PC-3 (cell line): ENCODE measurements at places on chromosomes 5 and 9.

DNA sequence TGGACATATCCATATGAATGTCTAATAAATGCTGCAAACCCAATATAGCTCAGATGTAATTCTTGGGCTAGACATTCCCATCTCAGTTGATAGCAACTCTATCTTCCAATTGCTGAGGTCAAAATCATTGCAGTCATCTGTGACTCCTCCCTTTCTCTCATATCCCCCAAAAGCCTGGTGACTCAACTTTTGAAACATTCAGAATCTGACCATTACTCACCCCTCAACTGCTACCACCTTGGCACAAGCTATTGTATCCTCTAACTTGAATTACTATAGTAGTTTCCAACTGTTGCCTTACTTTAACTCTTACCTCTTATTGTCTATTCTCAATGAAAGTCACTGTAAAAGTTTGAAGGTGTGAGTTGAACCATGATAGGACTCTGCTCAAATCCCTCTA, 600.1 kb upstream of the RGMB start:
- peak; percentile 67 for DNase-seq

DNA sequence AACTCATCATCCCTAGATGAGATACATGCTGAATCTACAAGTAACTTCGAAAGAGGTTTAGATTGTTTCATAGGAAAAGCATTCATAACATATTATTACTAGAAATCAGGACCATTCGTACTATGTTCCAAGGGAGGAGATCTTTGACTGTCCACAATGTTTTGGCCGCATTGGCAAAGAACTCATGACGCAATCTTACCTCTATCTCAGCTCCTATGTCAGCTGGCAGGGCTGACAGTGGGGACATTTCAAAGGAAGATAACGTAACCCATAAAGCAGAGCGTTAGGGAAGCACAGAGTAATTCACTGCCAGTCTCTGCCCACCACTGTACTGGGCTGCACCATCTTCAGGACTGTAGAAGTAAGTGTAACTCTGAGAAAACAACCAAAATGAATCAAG, 69.7 kb downstream of the EFNA5 start:
- no peak for DNase-seq

DNA sequence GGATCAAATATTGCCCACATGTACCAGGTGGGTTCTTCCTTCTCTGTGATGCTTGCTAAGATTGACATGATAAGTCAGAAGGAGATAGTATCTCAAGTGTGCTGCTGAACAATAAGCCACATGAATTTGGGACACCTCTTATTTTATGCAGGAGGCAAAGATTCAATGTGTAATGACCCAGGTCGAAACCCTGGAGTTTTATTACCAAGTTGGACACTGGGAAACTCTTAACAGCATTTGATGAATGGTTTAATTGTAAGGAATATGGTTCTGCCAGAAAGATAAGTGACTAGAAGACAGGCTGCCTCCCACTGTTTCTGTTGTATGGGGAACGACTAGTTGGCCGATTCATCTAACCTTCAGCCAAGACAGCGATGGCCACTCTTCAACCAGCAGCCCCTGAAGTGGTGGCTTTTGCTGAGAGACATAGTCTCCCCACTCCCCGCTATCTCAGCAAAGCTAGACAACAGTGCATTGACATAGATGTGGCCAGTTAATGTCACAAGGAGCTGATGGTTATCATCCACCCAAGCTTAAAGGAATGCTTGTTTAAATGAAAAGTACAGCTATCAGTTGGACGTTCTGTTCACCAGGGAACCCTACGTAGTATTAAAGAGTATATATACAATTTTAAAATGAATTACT, 407.7 kb downstream of the KDM4C start:
- DNase-seq, result no peak

- peak; percentile 53 for DNase-seq
Observed at GRCh38 chr9:70113403-70114022, 69.9 kb downstream of the MAMDC2 start.

- DNase-seq, result no peak
Observed at GRCh38 chr9:129432297-129433154, 188.4 kb downstream of the C9orf50 start.

DNA sequence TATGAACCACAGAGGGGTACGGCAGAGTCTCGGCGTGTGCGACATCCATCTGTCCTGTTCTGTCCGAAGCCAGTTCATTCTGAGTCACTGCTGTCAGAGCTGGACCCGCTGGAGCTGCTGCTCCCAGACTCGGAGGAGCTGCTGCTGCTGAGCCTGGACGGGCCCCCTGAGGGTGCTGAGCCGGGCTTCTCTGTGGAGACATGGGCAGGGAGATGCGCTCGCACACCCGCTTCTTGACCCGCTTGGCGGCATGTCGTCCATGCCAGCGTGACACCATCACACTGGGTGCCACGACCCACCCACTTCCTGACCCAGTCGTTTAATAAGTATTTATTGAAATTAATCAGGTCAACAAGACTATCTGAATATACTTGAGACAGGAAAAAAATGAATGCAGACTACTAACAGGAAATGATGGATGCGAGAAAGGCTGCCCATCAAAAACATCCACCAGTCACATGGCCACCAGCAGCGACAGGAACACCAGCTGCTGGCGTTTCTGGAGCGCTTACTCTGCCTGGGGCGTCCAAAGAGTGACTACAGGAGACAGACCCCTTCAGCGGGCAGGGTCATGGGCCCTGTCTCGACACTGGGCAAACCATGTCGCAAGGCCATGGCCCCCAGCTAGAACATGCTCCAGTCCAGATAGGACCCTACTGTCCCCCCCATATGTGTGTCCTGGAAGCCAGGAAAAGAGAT, 8.4 kb downstream of the BRD3OS start:
- no peak for DNase-seq
